ENCODE measurements at places on chromosomes 7 and 10. TPM values are rescaled to one million over a fixed set of nuclear protein-coding genes. Genes with fewer than 3 reads are reported as not detected.

CASTOR2 gene
- 29.6 TPM for total RNA-seq

NEURL1 gene
- total RNA-seq, result 51.8 TPM

CCL24 gene
- total RNA-seq, result 27.1 TPM

EN2 gene
- not detected for total RNA-seq

STAG3 gene
- total RNA-seq, result 62.7 TPM

NOS3 gene
- total RNA-seq, result 6.4 TPM

SUPV3L1 gene
- total RNA-seq, result 50.3 TPM

ENO4 gene
- not detected for total RNA-seq

SORCS1 gene
- 2.5 TPM for total RNA-seq

GRCh38 chr10:108582387-108582786 is 1340.9 kb downstream of the XPNPEP1 start:
- H3K4me3 ChIP-seq, result no peak overlapping the region
- no peak overlapping the region for H3K27ac ChIP-seq
- H3K27me3 ChIP-seq, result no peaks in the 10 kb centered on the region
- H3K4me1 ChIP-seq, result no peaks in the 10 kb centered on the region
- no peak for DNase-seq
- H3K36me3 ChIP-seq, result no peaks in the 10 kb centered on the region

- H3K4me3 ChIP-seq, result no peak overlapping the region
- H3K27ac ChIP-seq, result no peak overlapping the region
- no peak for DNase-seq
- H3K36me3 ChIP-seq, result peaks cover 24% of the 10 kb centered on the region
- H3K4me1 ChIP-seq, result no peaks in the 10 kb centered on the region
These were observed 63.1 kb upstream of the KCNIP2 start for GRCh38 chr10:101906586-101907183.

DNA sequence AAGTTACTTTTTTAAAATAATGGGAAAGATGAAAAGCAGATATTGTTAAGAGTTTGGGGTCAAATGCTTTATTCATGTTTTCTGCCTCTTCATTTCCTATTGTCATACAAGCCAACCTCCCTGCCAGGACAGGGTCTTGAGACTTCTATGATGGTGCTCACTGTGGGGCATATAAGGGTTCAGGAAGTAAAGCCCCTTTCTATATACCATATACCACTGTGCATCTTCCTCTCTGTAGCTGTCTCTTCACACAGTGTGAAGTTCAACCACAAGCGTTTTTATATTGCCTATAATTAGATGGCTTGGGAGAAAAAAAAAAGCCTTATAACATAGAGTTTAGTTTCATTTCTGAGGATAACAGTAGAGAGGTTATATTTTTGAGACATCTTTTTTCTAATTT is 389.8 kb upstream of the SORCS1 start:
- H3K27ac ChIP-seq, result no peak overlapping the region
- H3K27me3 ChIP-seq, result no peaks in the 10 kb centered on the region
- no peaks in the 10 kb centered on the region for H3K36me3 ChIP-seq
- no peak overlapping the region for H3K4me3 ChIP-seq
- H3K4me1 ChIP-seq, result no peaks in the 10 kb centered on the region

- no peaks in the 10 kb centered on the region for H3K27me3 ChIP-seq
- no peaks in the 10 kb centered on the region for H3K4me1 ChIP-seq
- no peak overlapping the region for H3K27ac ChIP-seq
- H3K36me3 ChIP-seq, result no peaks in the 10 kb centered on the region
These were observed 39.6 kb downstream of the COL26A1 start for GRCh38 chr7:101402081-101402779.

DNA sequence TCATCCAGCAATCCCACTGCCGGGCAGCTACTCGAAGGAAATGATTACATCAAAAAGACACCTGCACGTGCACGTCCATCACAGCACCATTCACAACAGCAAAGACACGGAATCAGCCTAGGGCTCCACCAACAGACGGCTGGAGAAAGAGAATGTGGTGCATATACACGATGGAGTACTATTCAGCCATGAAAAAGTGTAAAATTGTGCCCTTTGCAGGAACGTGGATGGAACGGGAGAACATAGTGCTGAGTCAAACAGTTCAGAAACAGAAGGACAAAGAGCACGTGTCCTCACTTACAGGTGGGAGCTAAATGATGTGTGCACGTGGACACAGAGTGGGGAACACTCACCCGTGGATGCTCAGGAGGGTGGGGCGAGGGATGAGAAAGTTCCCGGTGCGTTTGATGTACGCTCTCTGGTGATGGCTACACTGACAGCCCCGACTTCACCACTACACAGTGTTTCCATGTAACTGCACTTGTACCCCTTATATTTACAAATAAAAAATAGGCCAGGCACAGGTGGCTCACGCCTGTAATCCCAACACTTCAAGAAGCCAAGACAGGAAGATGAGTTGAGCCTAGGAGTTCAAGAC is 92.0 kb downstream of the PDGFA start:
- no peaks in the 10 kb centered on the region for H3K27me3 ChIP-seq
- H3K4me1 ChIP-seq, result no peaks in the 10 kb centered on the region
- DNase-seq, result no peak
- H3K4me3 ChIP-seq, result no peak overlapping the region
- H3K36me3 ChIP-seq, result no peaks in the 10 kb centered on the region

GRCh38 chr7:139883814-139884213 is 54.8 kb downstream of the TBXAS1 start:
- no peak overlapping the region for H3K4me3 ChIP-seq
- H3K4me1 ChIP-seq, result no peaks in the 10 kb centered on the region
- no peak overlapping the region for H3K27ac ChIP-seq
- no peak for DNase-seq
- H3K27me3 ChIP-seq, result no peaks in the 10 kb centered on the region
- H3K36me3 ChIP-seq, result no peaks in the 10 kb centered on the region

GRCh38 chr7:36262309-36263094 is 109.4 kb downstream of the EEPD1 start:
- H3K4me3 ChIP-seq, result no peak overlapping the region
- DNase-seq, result no peak
- H3K27ac ChIP-seq, result peak overlapping the region; percentile 22
- no peaks in the 10 kb centered on the region for H3K27me3 ChIP-seq

DNA sequence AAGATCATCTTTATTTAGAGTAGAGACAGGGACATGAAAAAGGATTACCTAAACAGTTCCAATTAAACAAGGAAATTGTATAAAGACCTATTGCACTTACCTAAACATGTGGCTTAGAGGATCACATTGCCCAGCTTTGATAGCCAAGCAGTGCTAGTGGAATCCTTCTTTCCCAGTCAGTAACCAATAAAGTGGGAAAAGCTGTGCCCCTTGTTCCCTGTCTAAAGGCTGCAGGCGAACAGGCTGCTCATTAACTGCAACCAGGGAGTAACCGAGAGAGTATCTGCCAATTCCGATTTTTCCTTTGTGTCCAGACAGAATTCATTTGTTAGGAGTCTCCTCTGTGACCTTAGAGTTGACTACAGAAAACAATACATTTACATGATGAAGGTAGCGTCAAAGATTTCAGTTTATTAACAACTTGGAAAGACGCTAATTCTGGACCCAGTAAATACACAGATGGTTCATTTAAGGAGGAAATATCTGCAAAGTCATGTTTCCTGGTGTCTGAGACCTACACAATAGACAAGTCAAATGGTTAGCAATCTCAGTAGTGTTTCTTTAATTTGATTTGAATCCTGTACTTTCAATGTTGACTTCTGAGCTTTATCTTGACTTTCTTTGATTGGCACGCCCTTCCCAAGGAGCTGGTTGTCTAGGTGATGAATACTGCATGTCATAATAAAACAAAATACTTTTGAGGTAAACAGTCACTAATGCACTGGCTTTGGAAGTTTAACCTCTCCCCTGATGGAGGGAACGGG is 57.3 kb upstream of the MET start:
- DNase-seq, result no peak
- no peak overlapping the region for H3K4me3 ChIP-seq
- H3K27me3 ChIP-seq, result no peaks in the 10 kb centered on the region
- no peaks in the 10 kb centered on the region for H3K4me1 ChIP-seq
- no peak overlapping the region for H3K27ac ChIP-seq

DNA sequence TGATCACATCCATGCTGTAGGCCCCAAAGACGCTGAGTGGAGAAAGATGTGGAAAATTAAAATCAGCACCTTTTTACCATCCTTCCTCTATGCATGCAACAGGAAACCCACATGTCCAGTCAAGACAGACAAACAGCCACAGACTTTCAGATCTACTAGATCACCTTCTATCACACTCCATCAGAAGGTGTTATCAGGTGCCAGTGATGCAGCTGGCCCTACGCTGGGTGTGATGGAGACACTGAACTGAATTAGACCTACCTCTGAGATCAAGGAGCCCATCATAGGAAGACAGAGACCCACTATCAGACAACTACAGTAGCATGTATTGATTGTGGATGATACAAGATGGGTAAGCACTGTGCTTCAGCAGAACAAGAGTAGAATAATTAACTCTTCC is 15.5 kb downstream of the CYP3A4 start:
- no peaks in the 10 kb centered on the region for H3K27me3 ChIP-seq
- no peak overlapping the region for H3K27ac ChIP-seq
- H3K36me3 ChIP-seq, result no peaks in the 10 kb centered on the region

GRCh38 chr7:867406-868188 is 8.8 kb upstream of the GET4 start:
- peak; percentile 68 for DNase-seq
- H3K27me3 ChIP-seq, result no peaks in the 10 kb centered on the region
- H3K4me3 ChIP-seq, result no peak overlapping the region
- H3K4me1 ChIP-seq, result no peaks in the 10 kb centered on the region
- H3K27ac ChIP-seq, result peak overlapping the region; percentile 75

- no peak overlapping the region for H3K27ac ChIP-seq
- H3K36me3 ChIP-seq, result no peaks in the 10 kb centered on the region
- no peak overlapping the region for H3K4me3 ChIP-seq
- peaks cover 4% of the 10 kb centered on the region for H3K27me3 ChIP-seq
These were observed 125.8 kb upstream of the PDSS1 start for GRCh38 chr10:26571655-26572054.

GRCh38 chr7:119482671-119483070 is 790.3 kb upstream of the KCND2 start:
- DNase-seq, result no peak
- H3K4me3 ChIP-seq, result no peak overlapping the region
- H3K27ac ChIP-seq, result no peak overlapping the region

DNA sequence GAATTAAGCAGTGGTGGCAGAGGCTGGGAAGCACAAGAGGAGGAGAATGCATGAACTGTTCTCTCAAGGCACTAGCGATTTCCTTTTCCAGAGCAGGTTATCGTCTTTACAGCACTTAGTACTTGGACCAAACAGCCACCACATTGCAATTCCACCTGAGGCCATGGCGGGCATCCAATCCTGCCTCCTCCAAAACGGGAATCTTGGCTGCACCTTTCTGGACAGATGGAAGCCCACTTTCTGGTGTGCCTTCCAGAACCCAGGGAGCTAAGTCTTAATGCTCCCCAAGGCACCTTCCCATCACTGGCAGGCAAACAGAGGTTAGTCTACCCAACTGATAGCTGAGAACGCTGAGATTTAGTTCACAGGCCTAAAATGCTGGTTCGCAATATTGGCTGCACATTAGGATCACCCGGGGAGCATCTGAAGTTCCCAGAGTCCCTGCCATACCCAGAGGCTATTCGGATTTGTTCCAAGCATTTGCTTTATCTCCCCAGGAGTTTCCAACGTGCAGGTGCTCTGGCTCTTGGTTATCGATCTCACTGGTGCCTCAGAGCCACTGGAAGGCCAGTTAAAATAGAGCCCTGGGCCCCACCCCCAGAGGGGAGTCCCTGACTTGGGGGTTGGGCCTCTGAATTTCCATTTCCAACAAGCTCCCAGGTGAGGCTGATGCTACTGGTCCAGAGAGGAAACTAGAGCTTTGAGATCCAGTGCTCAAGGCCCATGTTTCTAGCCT is 62.2 kb downstream of the KCNMA1 start:
- H3K27ac ChIP-seq, result no peak overlapping the region
- no peaks in the 10 kb centered on the region for H3K36me3 ChIP-seq
- no peaks in the 10 kb centered on the region for H3K27me3 ChIP-seq
- DNase-seq, result no peak
- H3K4me3 ChIP-seq, result no peak overlapping the region

DNA sequence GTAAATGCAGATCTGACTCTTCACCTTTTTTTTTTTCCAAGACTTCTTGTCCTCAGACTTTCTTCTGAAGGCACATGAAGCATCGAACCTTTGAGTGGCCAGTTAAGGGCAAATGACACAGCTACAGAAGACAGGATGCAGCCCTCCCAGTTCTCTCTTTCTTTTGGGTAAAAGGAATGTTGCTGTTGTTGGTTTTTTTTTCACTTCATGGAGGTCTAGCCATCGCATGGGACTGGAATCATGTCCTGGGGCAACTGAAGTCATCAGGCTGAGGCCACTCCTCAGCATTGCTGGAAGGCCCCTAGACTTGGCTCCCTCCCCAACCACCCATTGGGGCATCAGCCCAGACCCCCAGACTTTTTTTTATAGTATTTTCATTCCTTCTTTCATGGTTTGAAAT is 896.5 kb downstream of the SORCS1 start:
- no peaks in the 10 kb centered on the region for H3K4me1 ChIP-seq
- no peak overlapping the region for H3K4me3 ChIP-seq
- H3K27ac ChIP-seq, result no peak overlapping the region
- no peaks in the 10 kb centered on the region for H3K27me3 ChIP-seq
- DNase-seq, result no peak

DNA sequence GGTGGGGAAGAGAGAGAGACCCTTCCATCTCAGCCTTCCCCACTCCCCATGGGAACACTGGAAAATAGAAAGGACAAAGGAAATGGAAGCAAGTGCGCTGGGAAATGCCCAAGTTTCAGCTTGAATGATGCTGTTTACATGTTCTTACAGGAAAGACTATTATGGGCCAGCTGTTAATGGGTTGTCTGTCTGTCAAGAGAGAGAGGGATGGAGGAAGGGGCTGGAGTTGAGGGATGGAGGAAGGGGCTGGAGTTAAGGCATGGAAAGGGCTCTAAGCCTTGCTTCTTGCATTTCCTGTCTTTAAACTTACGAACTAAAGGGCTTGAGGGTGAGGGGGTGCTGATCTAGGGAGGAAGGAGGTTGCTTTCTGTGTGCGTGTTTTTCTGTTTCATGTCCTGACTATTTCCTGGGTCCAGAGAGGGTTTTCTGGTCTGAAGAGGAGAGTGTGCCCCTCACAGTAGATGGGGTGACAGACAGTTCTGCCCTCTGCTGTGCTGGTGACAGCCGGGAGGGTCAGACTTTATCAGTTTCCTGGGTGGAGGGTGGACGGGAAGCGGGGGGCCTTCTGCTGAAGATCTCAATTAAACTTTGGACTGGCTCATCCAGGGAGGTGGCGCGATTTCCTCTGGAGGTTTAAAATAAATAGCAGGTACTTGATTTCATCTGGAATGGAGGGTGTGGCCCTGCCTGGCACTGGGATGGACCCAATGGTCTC is 30.5 kb downstream of the GRK5 start:
- peaks cover 50% of the 10 kb centered on the region for H3K4me1 ChIP-seq
- no peak overlapping the region for H3K4me3 ChIP-seq
- DNase-seq, result no peak
- no peaks in the 10 kb centered on the region for H3K27me3 ChIP-seq

- H3K27me3 ChIP-seq, result no peaks in the 10 kb centered on the region
- H3K27ac ChIP-seq, result no peak overlapping the region
- H3K4me1 ChIP-seq, result peaks cover 3% of the 10 kb centered on the region
- no peak for DNase-seq
- H3K36me3 ChIP-seq, result no peaks in the 10 kb centered on the region
- no peak overlapping the region for H3K4me3 ChIP-seq
These were observed 94.3 kb upstream of the PDE1C start for GRCh38 chr7:32164341-32164996.

GRCh38 chr10:35004651-35005050 is 85.5 kb downstream of the CUL2 start:
- H3K36me3 ChIP-seq, result no peaks in the 10 kb centered on the region
- H3K27ac ChIP-seq, result no peak overlapping the region
- no peak for DNase-seq
